Activated CD8-positive, alpha-beta memory T cell treated with anti-CD3 and anti-CD28 coated beads for 48 hours (primary cell): ENCODE measurements at places on chromosomes 2 and 18.

GRCh38 chr2:69770193-69770702 is 28.3 kb downstream of the ANXA4 start:
- no peak for DNase-seq

GRCh38 chr2:130381619-130382018 is 25.8 kb downstream of the PTPN18 start:
- no peak for DNase-seq

DNA sequence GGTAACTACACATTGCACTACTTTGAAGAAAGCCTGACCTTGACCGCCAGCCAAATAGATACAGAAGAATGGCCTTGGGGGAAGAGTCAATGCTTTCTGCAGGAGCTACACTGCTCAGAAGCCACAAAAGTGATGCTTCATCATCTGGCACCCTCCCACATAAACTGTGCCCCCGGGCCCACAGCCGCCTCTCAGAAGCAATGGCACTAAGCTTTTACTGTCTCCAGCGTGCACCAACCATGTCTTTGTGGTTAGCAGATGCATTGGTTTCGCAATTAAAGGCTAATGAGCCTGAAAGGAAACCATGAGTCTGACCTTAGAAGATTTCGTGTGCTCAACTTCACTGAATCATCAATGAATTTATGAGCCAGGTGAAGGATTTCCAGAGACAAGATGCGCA is 209.4 kb upstream of the TRIB2 start:
- DNase-seq, result no peak

- DNase-seq, result no peak
Measured at GRCh38 chr18:26618135-26618534, 69.8 kb upstream of the KCTD1 start.

- no peak for DNase-seq
Measured at GRCh38 chr2:226351711-226352110, 447.9 kb downstream of the IRS1 start.
